Activated T-helper 1 cell treated with anti-CD3 and anti-CD28 coated beads, Interleukin-2, amount 50 U/mL, for 16 hours (primary cell): ENCODE measurements at places on chromosomes 5 and 9.

DNA sequence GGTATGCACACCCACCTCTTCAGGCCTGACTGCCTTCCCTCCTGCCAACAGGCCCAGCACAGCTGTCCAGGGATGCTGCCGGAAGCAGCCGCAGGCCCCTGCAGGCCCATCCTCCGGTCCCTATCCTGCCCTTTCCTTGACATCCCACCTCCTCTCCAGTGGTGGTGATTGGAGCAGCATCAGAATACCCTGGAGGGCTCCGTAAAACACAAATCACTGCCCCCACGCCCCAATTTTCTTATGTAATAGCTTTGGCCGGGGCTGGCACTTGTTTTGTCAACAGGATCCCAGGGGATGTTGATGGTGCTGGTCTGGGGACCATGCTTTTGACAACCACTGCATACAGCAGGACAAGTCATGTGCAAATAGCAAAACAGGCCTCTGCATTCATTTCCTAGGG is 274.5 kb downstream of the GADD45G start:
- DNase-seq = no peak

GRCh38 chr9:110254500-110254899 is 1.8 kb downstream of the TXN start:
- no peak for DNase-seq

GRCh38 chr9:101736717-101737116 is 1.7 kb downstream of the GRIN3A start:
- no peak for DNase-seq

- no peak for DNase-seq
Measured at GRCh38 chr5:166353580-166353979, 1937.9 kb upstream of the WWC1 start.

DNA sequence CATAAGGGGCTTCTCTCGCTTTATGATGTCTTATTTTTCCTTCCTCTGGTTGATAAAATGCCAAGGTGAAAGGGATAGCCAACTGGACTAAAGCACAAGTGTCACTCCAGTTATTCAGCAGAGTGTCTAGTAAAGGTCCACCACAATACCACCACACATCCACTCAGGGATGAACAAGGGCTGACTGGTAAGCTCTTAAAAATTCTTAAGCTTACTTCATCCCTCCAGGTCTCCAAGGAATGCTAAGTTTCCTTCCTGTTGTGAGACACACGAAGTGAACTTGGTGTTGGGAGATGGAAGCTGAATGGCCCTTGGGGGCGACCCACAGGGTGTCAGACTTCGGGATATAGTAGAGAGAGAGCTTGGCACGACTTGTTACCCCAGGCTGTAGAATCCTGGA is 3.2 kb upstream of the HMGCS1 start:
- DNase-seq = no peak

DNA sequence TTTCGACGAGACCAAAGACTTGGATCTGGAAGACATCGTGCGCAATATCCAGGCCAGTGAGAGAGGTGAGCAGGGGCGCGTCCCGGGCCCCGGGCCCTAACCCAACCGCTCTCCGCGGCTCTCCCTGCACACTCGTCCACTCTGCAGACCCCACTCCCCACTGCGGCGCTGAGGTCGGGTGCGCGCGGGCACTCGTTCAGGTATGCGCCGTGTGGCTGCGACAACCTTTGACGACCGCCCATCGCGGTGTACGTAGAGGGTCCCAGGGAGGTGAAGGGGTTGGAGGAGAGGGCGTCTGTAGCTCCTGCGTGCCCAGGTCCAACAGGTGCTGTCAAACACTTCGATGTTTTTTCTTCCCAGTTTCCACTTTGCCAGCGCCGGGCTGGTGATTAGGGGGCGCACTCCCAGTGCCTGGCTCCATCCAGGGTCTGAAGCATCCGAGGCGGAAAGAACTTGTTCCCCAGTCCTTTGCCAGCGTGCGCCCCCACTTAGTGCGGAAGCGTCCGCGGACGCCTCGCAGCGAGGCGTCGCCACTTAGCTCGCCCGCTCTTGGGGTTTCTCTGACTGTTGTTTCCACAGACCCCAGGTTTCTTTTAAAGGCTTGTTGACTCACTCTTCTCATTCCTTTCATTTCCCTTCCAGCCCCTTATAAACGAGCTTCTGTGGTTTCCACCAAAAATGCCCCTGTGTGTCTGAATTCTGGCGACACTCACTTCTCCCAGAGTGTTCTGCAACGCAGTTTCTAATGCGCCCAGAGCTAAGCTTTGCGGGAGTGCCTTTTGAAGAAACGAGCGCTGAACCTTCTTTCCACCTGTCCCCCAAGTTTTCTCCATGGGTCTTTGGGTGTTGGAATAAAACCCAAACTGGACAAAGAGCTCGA is 1.6 kb downstream of the NPR3 start:
- DNase-seq = no peak

DNA sequence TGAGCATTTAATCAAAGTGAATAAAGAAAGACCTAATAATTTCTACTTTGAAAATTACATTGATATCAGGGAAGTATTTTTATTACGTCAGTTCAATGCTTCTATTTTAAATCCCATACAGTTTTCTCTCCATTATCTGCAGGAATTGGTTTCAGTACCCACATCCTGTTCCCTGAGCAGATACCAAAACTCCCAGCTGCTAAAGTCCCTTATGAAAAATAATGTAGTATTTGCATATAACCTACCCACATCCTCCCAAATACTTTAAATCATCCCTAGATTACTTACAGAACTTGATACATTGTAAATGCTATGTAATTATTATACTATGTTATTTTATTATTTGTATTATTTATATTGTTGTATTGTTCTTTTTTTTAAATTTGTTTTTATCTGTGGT is 125.4 kb upstream of the MINAR2 start:
- no peak for DNase-seq

DNA sequence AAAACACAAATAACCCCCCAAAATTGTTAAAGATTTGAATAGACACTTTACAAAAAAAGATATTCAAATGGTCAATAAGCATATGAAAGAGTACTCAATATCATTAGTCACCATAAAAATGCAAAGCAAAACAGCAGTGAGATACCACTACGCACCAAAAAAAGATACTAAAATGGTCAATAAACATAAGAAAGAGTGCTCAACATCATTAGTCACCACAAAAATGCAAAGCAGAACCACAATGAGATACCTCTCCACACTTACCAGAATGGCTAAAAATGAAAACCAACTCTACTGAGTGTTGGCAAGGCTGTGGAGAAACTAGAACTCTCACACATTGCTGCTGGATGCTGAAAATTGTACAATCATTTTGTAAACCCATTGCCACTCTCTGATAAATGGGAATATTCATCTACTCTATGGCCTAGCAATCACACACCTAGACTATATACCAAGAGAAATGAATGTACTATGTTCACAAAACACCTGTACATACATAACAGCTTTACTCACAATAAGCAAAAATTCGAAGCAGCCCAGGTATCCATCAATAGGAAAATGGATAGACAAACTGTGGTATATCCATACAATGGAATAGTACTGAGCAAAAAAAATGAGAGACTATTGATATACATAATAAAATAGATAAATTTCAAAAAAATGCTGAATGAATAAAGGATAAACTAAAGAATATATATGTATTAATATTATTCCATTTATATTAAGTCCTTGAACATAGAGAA is 205.0 kb upstream of the DAPK1 start:
- DNase-seq = no peak

GRCh38 chr5:113526421-113526820 is 12.9 kb downstream of the YTHDC2 start:
- no peak for DNase-seq

GRCh38 chr9:105890046-105890822 is 195.9 kb downstream of the TMEM38B start:
- DNase-seq = no peak

DNA sequence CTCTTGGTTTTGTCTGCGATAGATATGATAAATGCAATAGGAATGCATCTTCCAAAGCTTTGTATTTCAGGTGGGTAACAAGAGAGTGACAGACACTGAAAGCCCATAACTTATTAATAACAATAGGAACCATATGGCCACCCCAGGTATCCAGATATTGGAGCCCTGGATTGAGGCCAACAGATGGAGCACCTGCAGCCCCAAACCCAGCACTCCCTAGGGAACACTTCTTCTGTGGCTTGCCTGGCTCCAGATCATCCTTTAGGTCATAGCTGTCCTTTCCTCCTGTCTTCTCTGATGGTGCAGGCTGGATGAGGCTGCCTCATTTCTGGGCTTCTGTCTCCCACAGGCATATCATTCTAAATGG is 5.0 kb upstream of the IL3 start:
- no peak for DNase-seq

- DNase-seq = no peak
Measured at GRCh38 chr5:60843936-60844905, at the start of gene ELOVL7. Gene ELOVL7, minus strand, starts transcription at chr5:60844269. Its CDS starts 56,872 bp downstream, at chr5:60787397.

DNA sequence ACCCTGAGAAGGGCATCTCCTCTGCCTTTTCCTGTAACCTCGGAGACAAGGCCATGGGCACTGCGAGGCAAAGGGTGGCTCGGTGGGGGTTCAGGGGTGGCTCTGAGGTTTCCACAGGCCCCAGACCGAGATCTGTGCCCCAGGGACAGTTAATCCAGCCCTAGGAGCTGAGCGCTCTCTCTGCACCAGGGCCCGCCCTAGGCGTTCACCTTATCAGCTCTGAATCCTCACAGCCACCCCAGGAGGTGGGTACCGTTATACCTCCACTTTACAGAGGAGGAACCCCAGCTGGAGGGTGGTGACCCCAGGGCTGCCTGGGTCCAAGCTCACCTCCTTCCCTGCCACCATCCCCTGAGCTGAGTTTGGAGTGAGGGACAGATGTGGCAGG is 2.3 kb upstream of the ENG start:
- DNase-seq = no peak

GRCh38 chr5:139138109-139138508 is 60.1 kb downstream of the SIL1 start:
- no peak for DNase-seq

GRCh38 chr9:129919841-129920240 is 84.6 kb downstream of the USP20 start:
- DNase-seq = no peak

GRCh38 chr5:54725391-54726280 is 208.1 kb downstream of the SNX18 start:
- no peak for DNase-seq

DNA sequence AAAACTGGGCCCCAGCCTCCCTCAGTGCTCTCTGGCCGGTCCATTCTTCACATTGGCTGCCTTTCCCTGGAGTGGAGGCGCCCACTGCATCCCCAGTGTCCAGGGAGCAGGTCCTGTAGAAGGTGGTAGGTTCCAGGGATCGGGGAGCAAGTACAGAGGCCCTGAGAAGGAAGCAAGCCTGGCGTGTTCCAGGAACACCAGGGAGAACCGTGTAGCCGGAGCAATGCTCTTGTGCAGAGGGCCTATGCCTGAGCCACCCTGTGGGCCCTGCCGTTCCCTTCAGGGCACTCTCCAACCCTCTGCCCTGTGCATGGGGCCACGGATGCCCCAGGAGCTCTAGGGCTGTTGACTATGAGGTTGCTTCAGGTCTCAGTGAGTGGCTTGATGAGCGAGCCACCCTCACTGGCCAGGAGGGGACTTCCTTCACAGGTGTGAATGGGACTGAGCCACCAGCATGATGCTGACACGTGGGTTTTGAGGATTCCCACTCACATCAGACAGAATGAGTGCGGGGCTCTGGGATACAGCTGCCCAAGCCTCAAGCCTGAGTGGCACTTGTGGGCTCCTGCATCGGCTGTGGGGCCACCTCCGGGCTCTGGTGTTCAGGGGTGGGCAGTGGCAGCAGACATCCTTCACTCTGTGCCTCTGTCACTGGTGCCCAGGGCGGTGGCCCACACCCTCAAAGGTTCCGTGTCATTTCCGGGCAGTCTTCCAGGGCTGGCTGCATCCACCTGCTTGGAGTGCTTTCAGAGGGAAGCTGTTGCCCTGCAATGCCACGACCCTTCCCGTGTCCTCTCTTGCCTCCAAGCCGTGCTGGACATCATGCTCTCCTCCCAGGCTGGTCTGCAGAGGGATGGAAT is 54.4 kb downstream of the ADAMTS2 start:
- DNase-seq = no peak

DNA sequence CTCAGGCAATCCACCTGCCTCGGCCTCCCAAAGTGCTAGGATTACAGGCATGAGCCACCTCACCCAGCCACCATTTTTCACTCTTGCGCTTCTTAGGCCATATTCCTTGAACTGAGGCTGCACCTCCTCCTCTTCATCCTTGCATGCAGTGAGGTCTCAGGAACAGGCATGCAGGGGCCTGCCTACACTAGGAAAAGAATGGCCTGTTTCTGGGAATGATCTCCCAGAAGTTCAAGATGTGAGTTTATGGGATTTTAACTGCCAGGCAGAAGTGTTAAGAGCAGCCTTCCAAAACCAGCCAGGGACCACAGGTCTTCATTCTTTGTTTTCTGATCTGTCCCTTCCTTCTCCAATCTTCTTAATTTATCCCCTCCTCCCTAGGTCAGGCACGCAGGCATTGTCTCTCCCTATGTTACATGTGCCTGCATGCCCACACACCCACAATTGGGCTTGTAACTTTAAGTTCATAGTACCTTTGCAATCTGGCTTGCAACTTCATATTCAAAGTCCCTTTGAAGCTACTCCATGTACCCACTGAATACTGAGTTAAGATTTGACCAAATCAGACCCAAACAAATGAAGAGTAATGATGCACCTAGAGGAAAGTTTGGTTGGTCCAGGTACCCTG is 10.5 kb upstream of the HSPA4 start:
- DNase-seq = no peak

DNA sequence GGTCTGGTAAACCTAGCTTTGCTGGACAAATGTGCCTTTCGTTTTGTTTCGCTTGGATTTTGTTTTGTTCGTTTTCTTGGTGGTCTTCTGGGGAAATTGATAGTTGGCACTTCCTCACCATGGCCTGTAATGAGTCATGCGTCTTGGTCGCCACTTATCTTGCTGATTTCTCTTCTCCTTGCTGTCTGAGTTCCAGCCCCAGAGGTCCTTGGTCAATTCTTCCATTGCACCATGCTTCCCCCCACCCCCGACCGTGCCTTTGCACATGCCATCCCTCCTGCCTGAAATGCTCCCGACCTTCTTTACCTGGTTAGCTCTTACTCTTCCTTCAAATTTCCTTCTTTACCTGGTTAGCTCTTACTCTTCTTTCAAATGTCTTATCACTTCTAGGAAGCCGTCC is 168.7 kb upstream of the MSX2 start:
- no peak for DNase-seq

- no peak for DNase-seq
Measured at GRCh38 chr5:6236858-6237481, 141.4 kb downstream of the MED10 start.

GRCh38 chr9:128554155-128554862 is 1.9 kb downstream of the SPTAN1 start:
- DNase-seq = no peak

GRCh38 chr9:93295031-93295430 is 111.1 kb downstream of the WNK2 start:
- DNase-seq = no peak

- DNase-seq = no peak
Measured at GRCh38 chr9:17613758-17614157, 34.9 kb downstream of the SH3GL2 start.

DNA sequence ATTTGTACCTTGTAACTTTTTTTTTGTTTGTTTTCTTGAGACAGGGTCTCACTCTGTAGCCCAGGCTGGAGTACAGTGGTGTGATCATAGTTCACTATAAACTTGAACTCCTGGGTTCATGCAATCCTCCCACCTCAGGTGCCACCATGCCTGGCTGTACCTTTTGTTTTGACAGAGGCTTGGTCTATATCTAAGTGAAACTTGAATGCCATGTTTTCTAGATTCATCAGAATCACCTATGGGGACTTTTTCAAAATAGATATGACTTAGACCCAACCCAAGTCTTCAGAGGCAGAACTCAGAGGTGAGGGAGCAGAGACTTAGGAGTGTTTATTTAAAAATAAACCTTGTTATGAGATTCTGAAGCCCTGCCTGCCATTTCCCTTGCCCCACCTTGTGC is 128.4 kb downstream of the PTTG1 start:
- no peak for DNase-seq

GRCh38 chr9:135053133-135053532 is 34.3 kb upstream of the OLFM1 start:
- no peak for DNase-seq
